Suppressor macrophage (primary cell): ENCODE measurements at places on chromosomes 2 and 18.

DNA sequence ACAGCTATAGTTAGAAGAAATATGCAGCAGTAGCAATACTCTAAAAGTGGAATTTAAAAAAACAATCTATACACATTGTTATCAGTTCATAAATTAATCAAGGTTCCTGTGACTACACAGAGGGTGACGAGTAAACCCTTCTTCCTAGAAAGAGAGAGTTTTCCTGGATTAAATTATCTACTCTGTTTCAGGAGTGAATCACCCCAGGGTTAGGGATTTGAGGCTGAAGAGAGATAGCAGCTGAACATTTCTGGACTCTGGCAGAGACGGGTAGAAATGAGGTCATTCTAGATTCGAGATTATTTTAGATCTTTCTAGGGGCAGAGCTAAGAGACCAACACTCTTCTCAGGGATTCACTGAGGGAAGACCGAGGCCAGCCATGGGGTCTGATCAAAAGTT lies 38.8 kb upstream of the PMAIP1 start:
- no peak for DNase-seq

DNA sequence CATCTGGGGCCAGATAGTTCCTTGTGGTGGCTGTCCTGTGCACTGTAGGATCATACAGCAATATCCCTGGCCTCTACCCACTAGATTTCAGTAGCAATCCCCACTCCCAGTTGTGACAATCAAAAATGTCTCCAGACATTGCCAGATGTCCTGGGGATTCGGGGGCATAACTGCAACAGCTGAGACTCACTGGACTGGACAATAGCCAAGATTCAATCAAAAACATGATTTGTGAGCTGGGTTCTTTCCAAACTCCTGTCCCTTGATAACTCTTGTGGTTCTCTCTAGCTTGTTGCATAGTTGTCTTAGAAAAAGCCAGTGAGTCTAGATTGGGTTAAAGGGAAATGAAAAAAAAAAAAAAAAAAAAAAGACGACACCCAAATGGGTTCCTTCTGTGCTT lies 293.4 kb downstream of the CELF4 start:
- DNase-seq: no peak

DNA sequence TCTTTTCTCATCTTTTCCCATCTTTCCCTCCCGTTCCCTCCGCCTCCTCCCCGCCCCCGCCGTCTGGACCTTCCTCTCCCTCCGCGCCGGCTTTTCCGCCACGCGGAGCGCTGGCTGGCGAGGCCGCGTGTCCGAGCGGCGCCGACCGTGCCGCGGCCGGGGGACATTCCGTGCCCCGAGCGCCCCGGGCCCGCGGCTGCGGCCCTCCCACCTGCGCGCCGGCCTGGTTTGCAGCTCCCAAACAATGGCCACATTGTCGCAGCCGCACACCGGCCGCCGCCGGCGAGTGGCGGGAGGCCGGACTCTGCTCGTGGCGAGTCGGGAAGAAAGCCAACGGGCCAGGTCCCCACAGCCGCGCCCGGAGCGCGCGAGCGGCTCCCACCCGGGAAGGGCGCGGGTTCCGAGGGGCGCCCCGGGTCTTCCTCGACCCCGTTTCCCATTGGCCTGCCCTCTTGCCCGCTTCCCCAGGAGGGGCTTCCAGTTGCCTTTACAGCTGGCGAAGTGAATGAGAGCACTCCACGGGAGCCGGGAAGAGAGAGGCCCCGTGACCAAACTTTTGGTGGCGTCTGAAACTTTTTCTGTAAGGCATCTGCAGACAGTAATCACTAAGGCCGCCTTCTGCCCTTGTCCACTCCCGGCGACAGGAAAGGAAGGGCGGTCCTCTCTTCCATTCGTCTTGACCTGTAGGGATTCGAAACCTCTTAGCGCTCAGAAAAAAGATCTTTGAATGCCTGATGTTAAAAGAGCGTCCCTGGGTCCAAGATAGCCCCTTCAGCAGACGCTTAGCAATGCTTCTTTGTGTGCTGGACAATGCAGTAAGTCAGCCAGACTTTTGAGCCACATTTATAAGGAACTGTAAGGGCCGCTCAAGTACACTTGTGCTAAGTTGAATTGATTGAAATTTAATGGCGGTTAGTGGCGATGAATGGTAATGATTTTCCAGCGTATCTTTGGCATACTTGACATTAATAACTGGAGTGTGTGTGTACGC lies 6.2 kb downstream of the GLI2 start:
- DNase-seq: no peak

- DNase-seq: no peak
Observed at GRCh38 chr2:16152071-16152927, 211.9 kb downstream of the MYCN start.

GRCh38 chr2:37645362-37645761 lies 26.1 kb downstream of the CDC42EP3 start:
- peak; percentile 53 for DNase-seq

GRCh38 chr2:131552871-131553270 lies 25.2 kb downstream of the CCDC74A start:
- DNase-seq: no peak

DNA sequence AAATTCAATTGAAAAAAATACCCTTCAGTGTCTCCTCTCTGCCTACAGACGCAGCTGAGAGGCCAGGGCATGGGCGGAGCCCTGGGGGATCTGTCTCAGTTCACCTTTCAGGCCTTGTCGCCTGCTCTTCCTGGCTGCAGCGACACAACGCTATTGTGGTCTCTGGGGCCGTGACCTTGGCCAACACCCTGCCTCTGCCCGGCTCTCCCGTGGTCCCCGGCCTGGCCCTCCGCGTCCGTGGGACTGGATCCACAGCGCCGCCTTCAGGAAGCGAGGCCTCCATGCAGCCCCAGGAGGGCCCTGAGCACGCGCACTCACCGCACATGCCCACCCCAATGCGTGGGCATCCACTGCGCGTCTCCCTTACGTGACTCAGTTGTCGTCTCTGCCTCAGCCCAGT lies 81.1 kb downstream of the MRPS9 start:
- peak; percentile 27 for DNase-seq

- DNase-seq: no peak
Observed at GRCh38 chr2:172231508-172231907, 128.8 kb upstream of the DLX2 start.

DNA sequence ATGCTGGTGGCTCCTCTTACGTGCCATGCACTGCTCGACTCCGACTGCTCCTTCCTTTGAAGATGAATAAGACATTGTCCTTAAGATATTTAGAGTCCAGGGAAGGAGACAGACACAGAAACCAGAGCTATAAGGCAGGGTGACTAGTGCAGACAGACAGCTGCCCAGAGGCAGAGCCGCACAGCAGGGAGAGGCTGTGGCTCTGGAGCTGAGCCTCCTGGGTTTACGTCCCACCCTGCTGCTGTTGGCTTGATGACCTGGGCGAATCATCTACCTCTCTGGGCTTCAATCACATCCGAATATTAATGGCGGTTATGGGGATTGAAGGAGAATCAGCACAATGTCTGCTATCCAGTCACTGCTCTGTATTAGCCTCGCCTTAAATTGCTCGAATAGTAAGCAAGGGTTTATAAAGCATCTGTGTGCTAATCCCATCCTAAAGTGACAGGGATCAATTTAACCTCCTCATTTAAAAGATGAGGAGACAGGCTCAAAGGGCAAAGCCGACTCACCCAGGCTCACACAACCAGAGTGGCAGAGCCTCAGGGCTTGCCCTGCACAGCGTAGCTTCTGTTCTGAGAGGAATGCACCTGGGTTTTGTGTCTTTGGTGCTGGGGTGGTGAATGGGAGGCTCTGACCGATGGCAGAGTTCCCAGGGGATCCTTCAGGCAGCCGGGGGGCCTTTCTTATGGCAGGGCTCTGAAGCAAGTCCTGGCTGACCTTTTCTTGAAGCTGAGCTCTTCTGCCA lies 284.1 kb downstream of the MYCN start:
- DNase-seq: no peak

DNA sequence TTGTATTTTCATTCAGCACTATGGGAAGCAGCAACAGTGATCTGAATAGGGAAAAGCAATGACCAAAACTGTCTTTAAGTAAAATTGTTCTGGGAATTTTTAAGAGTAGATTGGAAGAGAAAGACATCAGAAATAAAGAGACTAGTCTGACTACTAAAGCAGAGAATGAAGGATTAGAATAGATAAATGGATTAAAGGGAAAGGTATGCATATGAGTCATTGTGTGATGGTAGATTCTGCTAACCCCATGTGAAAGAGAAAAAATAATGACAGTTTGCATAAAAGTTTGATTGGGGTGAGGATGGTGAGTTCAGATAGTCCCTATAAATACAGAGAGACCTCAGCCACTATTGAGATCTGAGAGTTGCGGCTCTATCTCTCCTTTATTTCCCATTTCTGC lies 139.6 kb upstream of the DCC start:
- no peak for DNase-seq

GRCh38 chr2:180046202-180046601 lies 39.1 kb upstream of the CWC22 start:
- no peak for DNase-seq

GRCh38 chr18:9751371-9752031 lies 43.4 kb downstream of the RAB31 start:
- no peak for DNase-seq

GRCh38 chr2:46062637-46063412 lies 234.4 kb upstream of the EPAS1 start:
- DNase-seq: peak; percentile 91

GRCh38 chr18:71902482-71902881 lies 641.7 kb downstream of the CBLN2 start:
- DNase-seq: no peak

DNA sequence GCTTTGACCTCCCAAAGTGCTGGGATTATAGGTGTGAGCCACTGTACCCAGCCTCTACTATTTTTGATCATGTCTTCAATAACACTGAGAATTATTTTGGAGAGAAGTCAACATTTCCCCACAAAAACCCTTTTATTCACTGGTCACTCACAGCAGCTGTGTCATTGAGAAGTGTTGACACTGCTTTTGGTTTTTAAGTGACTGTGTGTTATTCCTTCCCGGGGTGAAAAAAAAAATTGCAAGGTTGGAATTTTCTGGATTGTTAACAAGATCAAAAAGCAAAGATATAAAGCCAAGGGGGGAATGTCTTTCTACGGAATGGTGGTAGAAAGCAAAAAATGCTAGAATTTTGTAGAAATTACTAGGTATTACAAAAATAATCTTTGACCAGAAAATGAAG lies 61.5 kb downstream of the TANC1 start:
- DNase-seq: no peak

- DNase-seq: no peak
Observed at GRCh38 chr2:233779722-233780121, 1.6 kb downstream of the MROH2A start.

DNA sequence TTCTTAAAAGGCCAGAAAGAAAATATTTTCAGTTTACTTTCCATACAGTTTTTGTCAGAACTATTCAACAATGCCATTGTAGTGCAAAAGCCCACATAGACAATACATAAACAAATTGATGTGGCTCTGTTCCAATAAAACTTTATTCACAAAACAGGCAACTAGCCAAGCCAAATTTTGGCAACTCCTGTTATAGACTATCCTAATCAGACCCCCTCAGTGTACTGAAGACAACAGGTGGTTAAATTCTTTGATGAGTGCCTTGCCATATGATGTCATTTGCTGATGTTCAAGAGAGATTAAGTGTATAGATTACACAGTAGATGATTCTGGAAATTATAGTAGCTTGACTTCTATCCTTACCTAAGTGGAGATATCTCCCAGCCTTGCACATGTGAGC lies 83.4 kb downstream of the FANCL start:
- no peak for DNase-seq

DNA sequence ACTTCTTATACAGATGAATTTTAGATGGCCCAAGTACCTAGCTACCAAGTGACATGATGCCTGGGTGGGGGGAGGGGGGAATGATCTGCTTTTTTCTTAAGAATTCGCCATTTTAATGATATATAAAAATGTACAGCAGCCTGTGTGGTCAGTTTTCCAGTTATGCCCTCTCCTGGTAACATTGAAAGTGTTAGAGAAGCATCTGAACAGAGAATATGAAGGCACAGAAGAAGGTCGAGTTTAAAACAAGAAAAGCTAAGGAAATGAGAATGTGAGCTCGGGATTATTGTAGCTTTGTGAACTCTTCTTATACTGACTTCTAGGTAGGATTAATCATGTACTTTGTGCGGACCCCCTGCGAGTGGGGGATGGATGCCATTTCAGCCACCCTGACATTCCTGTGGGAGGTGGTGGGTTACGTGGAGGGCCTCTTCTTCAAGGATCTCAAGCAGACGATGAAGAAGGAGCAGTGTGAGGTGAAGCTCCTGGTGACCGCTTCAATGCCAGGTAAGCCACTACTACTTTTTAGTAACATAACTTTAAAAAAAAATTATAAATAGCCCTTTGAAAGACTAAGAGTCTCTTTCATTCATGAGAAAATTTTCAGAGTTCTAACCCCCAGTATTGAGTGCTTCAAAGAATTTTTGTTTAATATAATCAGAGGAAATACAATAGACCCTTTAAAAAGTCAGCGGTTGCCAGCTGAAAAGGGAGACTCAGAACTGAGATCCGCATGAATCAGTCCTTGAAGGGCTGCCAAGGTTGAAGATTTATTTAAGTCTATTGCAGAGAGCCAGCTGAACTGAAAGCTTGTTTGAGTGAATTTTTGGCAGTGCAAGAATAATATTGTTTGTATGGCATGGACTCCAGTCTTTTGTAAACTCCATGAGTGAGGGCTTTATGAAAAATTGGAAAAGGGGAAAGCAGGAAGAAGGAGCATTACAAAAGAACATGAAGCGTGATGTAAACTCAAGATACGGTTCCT lies 68.6 kb upstream of the RPE start:
- DNase-seq: no peak

DNA sequence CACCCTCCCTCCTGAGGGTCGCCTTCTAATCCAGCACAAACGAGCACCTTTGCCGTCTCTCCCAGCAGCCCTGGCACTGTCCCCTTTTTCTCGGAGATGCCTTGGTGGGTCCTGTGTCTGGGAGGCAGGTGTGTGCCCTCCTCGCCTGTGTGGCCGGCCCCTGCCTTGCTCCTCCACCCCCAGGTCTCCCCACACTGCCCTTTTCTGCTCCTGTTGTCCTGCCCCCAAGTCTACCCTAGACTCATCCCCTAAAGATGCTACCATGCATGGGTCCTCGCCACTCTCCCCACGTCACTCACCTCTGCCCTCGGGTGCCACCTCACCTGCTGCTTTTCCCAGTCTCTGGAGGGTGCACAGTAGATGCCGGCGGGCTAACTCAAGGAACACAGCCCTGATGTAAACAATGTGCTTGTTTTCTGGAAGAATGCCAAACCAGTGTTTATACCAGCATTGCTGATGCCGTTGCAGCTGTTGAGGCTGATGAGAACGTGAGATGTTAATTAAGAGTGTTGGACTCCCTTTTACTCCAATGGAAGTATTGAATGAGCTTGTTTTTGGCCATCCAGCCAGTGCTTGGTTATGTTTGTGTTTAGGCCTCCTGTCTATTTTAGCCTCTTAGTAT lies 223.1 kb downstream of the AGAP1 start:
- no peak for DNase-seq

GRCh38 chr2:43224131-43224570 lies 2.3 kb downstream of the ZFP36L2 start:
- DNase-seq: peak; percentile 80

DNA sequence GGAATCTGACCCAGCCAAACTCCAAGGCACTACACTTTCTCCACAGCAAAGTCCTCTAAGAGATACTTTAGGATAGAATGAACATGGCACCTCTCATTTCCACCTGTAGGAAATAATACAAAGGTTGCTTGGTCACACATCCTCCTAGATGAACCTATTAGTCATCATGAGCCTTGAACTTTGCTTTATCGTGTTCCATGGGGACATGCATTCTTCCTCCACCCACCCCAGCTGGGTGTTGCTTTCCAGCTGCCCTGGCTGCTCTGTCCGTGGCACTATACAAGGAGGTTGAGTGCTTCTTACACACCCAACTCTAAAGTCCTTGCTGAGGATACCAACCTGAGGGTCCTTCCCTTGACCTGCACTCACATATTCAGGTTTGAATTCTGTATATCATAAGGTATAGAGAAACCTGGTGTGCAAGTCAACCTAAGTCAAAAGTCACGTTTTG lies 52.7 kb downstream of the SPRED2 start:
- no peak for DNase-seq
